ENCODE measurements at places on chromosomes 6 and 20.

DNA sequence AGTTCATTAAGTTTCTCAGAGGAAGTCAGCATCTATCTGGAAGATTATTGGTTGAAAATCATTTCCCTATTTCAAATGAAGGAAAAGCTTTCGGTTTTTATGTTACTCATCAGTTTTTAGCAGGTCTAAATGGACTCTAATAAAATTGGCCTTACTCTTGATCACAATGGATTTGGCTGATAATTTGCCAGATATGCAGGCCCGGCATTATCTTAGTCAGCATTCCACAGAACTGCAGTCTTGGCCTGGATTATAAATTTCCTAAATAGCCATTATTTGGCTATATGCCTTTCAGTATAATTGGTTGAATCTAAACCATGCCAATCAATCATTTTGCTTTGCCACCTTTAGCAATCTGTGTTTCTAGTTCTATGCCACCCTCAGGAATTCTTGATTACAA, 91.7 kb upstream of the KCNQ5 start:
- DNase-seq = no peak

DNA sequence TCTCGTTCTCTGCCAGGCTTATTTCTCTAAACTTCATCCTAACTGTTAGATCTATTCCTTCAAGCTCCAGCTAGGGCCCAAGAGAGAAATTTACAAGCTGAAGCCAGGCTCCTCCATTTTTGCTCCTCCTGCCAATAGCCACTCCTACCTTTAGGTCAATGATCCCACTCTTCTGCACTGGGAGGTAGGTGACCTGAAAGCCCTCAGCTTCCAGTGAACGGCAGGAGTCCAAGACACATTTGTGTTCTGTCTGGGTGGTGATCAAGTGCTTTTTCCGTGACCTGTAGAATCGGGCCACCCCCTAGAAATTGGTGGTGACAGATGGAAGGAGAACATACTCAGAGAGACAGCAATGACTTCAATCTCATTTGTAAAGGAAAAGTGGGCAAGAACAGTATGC, 8.9 kb downstream of the NFS1 start:
- no peak for DNase-seq

- DNase-seq = no peak
Measured at GRCh38 chr6:73290435-73290834, 27.4 kb upstream of the KHDC1 start.

- DNase-seq = peak; percentile 29
Measured at GRCh38 chr20:9515741-9516233, 1.4 kb downstream of the LAMP5 start.

DNA sequence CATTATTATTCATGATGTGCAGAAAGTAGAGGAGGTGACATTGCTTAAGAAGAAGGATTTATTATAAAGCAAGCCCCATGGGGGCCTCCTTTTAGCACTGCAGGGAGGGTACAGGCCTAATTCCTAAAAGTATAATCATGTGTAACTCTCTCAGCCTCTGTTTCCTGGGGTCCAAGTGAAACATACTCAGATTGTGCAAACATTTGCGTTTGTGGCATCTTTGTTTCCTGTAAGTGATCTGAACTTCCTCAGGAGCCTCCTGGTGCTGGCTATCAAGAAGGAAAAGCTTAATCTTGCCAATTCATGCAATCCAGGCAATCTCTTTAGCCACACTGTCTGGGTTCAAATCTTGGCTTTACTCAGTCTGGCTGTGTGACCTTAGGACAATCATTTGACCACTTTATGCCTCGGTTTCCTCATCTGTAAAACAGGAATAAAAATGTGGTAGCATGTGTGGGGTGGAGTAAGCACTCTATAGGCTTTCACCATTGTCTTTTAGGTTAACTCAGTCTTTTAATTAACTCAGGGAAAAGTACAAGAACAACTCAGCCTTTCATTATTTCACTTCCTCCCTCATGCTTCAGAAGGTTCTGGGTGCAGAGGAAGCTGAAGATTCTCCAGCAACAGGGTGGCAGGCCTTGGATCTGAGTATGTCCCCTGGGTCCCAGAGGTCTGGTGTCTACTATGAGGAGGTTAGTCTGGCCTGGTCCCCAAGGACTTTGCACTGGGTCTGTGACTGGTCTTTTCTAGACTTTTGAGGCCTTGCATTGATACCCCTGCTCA, 831 bp upstream of the SIRPB2 start:
- no peak for DNase-seq

GRCh38 chr6:37699887-37700619, 2.4 kb upstream of the MDGA1 start:
- DNase-seq = no peak

- DNase-seq = no peak
Measured at GRCh38 chr6:6494677-6495076, 93.8 kb upstream of the LY86 start.

DNA sequence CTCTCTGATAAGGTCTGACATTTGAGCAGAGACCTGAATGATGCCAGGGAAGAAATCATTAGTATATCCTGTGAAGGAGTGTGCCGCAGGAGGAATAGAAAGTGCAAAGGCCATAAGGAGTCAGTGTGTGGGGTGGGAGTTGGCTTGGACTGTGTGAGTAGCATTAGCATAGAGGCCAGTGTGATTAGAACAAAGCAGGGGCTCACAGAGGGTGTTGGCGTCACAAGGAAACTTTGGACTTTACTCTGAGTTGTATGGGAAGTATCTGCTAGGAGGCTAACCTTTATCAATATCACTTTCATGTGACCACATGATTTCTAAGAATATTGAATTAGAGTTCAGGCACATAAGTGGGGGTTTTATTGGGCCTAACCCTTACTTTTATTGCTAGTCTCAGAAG, 12.1 kb downstream of the TMEM200A start:
- DNase-seq = no peak

GRCh38 chr6:5082487-5083306, 2.4 kb upstream of the PPP1R3G start:
- no peak for DNase-seq

DNA sequence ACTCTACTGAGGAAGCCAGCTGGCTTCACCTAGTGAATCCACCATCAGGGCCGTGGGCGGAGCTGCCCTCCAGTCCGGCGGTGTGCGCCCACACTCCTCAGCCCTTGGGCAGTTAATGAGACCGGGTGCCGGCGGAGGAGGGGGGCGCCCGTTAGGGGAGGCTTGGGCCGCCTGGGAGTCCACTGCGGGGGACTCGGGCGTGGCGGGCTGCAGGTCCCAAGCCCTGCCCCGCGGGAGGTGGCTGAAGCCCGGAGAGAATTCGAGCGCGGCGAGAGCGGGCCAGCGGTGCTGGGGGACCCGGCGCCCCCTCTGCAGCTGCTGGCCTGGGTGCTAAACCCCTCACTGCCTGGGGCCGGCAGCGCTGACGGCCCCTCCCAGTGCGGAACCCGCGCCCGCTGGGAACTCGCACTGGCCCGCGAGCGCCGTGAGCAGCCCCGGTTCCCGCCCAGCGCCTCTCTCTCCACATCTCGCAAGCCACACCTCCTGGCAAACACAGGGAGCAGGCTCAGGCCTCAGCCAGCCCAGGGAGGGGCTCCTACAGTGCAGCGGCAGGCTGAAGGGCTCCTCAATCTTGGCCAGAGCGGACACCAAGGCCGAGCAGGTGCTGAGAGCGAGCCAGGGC, 38.4 kb upstream of the GCNT2 start:
- DNase-seq = no peak

DNA sequence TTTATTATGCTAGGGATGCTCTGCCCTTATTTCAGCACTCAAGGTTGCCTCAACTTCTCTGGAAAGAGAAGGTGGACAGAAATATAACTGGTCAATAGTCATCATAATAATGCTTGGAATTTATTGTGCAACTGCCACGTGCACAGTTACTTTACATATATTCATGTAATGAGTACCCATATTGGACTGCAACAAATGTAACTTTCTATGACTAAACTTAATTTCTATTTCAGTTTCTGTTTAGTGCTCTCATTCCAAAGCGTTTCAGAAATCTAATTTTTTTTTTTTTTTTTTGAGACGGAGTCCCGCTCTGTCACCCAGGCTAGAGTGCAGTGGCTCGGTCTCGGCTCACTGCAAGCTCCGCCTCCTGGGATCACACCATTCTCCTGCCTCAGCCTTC, 28.3 kb upstream of the CD83 start:
- DNase-seq = no peak

DNA sequence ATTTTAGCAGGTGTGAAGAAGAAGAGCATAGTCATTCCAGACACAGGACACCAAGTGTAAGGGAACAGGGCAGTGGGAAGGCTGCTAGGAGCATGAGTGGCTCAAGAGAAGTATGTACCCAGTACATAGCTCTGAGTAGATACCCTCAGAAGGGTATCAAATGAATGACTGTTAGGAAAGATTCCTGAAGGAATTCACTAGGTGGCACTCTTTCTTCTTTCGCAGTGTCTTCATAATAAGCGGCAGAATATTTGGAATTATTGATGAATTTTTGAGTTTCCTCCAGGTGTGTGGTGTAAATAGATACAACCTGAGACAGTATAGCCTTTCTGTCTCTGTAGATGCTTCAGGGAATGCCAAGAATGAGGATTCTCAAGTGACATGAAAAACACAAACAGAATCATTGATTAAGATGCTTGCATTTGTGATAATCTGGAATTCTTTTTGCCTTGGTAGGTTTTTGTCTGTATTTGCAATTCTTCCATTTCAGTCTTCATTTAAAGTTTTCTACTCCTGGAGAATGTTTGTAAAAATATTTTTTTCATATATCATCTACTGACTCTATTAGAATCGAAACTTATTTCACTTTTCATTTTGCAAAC, 264.3 kb upstream of the RIMS1 start:
- no peak for DNase-seq

- no peak for DNase-seq
Measured at GRCh38 chr6:105799056-105799455, 287.1 kb upstream of the PRDM1 start.

- no peak for DNase-seq
Measured at GRCh38 chr20:11453430-11453829, 464.3 kb upstream of the BTBD3 start.

- DNase-seq = no peak
Measured at GRCh38 chr20:48234951-48235350, 449.7 kb upstream of the SULF2 start.

DNA sequence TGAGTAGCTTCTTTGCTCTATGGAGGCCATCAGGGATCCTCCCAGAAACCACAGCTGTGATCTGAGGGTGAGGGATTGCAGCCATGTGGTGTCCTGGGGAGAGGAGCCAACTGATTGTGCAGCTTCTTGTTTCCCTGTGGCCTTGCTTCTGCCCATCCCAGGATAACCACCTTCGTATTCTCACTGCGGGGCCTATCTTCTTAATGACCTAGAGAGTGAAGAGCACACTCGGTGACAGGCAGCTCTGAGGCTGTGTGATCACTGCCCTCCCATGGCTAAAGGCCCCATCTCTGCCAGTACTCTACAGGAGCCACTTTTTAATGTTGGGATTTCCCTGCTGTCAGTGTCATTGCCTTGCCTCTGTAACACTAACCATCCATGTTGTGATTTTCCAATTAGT, 5.3 kb upstream of the RAET1L start:
- no peak for DNase-seq

DNA sequence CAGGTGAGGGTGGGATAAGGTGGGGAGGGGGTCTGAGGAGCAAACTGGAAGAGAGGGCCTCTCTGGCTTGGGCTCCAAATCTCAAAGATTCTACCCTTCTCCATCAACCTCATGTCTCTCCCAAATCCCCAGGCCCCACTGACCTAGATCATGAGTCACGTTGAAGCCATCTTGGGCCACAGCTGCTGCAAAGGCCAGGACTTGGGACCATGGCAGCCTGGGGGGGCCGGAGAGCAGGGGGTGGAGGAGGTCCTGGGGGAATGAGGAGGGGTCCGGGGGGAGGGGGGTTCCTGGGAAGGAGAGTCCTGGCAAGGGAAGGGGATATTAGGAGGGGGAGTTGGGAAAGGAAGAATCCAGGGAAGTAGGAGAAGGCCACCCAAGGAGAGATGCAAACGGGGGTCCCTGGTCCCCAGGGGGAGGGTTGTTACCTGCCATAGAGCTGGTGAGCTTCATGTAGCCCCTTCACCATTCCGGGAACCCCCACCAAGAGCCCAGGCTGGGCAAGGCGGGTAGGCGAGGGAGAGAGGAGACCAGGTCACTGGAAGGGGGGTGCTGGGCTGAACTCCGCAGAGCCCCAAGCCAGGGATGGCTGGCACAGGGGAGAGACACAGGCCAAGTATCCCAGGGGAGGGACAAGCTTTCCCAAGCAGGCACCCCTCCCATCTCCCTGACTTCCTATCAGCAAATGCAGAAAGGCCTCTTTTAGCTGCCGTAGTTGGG, 12.7 kb downstream of the GGT7 start:
- no peak for DNase-seq

DNA sequence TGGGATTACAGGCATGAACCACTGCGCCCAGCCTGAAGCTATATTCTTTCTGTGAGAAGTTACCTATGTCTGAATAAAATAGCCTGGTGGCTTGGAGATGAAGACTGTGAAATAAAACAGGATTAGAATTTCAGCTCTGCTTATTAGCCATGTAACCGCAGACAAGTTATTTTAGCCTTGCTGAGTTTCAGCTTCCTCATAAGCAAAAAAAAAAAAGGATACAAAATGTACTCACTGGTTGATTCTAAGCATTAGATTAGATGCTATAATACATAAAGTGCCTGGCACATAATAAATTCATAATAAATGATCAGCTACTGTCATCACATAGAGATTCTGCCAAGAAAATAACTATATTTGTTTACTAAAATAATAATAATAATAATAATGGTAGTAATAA, 98.8 kb downstream of the EPB41L2 start:
- DNase-seq = no peak

- DNase-seq = no peak
Measured at GRCh38 chr6:48744948-48745347, 634.0 kb upstream of the PTCHD4 start.

Measured in SK-N-DZ (cell line).